SW 1271 (cell line): ENCODE measurements at places on chromosomes 3 and 15.

GRCh38 chr15:42741710-42742109, 4.8 kb upstream of the CDAN1 start:
- no peak for DNase-seq

DNA sequence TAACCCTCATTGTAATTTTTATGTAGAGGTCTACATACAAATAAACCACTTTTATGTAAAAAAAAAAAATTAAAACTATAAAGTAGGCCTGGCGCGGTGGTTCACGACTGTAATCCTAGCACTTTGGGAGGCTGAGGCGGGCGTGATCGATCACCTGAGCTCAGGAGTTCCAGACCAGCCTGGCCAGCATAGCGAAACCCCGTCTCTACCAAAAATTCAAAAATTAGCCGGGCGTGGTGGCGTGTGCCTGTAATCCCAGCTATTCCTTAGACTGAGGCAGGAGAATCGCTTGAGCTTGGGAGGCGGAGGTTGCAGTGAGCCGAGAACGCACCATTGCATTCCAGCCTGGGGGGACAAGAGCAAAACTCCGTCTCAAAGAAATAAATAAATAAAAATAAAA, 766 bp upstream of the SLC12A6 start:
- no peak for DNase-seq

GRCh38 chr3:46542801-46543201, 23.3 kb downstream of the LRRC2 start:
- no peak for DNase-seq

DNA sequence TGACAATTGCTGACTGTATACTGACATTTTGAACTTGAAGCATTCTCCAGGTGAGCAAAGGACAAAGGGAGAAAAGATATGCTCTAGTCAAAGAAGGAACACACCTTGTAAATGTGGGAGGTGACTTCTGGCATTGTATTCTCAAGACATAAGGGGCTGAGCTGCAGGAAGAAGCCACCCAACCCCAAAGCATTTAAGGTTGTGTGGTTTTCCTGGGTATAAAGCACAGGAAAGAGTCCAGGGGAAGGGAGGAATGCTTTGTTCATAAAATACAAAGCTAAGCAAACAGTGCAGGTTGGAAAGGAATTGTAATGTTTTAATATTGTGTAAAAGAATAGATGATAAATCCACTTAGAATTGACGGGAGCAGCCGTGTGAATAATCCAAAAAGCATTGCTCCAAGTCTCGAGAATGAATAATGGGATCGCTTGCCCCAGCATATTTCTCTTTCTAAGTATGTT, 102.4 kb upstream of the LRIG1 start:
- DNase-seq, result no peak

DNA sequence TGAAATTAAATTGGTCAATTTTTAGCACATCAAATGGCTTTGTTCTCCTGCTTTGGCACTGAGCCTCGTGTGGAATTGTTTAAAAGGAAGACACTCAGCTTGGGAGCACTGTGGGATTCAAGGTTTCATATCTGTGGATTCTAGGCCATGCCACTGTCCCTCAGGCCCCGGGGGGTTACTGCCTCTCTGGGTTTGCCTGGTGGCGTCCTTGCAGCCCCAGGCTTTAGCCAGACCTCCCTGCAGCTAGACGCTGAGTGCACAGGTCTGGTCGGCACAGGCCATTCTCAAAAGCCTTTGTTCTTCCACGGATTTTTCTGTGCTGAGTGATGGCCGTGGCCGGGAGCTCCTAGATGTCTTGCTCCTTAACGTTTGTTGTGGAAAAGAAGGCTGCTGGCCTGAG, 76.2 kb downstream of the CACNA2D3 start:
- no peak for DNase-seq

DNA sequence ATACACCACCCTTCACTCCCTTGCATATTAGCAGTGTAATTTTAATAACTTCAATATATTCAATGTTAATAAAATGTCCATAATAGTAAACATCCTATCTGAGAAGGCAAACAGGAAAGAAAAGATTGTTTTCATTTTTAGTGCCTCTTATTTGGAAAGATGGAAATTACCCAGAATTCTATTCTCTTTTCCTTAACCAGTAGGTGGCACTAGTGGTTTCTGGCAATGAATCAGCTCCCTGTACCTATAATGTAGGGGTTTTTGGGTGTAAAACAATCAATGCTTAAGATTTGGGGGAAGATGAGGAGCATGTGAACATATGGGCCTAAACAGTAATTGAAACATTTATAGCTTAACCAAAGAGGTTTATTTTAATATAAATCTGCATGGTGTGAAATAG, 5.7 kb upstream of the SEMA6D start:
- DNase-seq, result no peak

- DNase-seq, result no peak
Measured at GRCh38 chr3:153903430-153903829, 217.8 kb upstream of the ARHGEF26 start.

DNA sequence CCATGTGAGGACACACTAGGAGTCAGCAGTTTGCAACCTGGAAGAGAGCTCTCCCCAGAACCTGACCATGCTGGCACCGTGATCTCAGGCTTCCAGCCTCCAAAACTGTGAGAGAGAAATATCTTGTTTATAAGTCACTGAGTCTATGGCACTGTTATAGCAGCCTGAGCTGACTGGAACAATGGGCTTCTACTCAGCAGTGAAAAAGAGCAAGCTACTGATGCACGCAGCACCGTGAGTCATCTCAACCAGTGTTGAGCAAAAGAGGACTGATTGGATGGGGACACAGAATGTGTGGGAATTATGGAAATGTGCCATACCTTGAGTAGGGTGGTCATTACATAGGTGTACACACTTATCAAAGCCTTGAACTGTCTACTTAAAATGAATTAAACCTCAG, 230.4 kb downstream of the PLCL2 start:
- no peak for DNase-seq

DNA sequence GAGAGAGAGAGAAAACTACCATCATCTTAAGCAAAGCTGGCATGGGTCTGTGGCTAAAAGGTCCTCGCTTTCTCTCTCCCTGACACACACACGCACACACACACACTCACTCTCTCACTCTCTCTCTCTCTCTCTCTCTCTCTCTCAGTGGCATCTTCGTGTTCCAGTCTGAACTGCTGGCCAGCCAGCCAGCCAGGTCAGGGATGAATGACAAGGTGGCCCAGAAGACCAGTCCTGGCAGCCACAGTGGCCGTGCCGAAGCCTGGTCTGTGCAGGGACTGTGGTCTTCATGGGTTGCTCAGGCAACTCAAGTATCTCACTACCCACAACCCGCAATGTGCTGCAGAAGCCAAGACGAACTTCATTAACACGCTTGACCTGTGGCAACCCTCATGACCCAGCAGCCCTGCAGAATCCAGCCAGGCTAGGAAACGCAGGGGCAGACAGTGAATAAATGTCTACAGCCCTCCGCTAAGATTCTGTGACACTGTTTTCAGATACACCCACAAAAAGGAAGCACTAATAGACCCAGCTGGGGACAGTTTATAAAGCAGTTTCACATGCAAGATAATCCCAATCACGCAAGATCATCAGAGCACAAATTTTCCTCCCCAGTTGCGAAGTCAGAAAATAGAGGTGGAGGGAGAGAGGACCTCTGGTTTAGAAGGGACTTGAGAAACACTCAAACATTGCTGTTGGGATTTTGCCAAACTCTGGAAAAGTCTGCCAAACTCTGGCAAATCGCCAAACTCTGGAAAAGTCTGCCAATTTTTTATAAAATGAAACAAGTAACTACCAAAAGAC, 66.4 kb downstream of the XXYLT1 start:
- DNase-seq, result no peak

DNA sequence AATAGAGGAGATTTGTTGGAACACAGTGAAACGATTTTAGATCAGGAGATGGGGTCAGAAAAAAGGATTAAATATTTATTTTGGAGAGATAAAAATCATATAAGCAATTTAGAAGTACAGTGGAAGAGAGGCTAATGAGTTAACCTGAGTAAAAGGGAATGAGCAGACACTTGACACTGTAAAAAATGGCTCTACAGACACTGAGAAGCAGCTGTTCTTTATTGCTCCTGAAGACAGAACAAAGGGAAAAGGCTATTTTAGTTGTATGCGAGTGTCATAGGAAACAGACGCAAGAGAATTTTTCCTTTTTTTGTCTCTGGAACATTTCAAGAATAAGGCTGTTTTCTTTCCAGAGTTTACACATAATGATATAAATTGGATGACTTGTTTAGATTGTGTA, 34.3 kb downstream of the ASTE1 start:
- no peak for DNase-seq

DNA sequence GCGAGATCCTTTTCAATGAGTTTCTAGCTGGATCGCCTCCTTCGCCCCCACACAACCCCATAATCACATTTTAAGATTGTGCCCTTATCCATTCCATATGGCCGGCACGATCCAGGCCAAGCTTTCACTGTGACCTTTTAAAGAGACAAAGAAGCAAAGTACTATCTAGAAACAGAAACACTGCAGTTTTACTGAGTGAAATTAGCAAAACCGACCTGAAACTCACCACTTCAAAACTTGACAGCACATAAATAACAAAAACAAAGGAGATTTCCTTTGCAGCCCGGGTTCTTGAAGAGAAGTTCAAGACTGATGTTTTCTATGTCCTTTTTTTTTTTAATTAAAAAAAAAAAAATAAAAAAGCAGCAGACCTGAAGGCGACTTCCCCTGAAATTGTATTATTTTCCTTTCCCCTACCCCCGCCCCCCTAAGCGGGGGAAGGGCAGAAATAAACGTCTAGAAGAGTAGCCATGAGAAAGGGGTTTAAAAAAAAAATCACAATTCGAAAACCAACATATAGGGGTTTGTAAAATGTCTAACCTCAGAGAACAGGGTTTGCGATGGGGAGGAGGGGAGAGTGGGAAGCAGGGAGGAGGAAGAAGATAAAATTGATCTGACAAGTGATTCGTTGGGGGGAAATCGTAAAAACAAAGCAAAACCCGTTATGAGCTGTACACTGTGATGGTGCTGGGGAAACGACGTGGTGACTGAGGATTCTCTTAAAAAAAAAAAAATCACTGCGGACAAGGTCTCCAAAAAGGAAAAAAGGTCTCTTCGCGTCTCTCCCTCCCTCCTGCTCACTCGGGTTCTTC, 1.5 kb downstream of the SATB1 start:
- no peak for DNase-seq

GRCh38 chr15:39235084-39235795, 345.6 kb upstream of the THBS1 start:
- DNase-seq, result no peak

DNA sequence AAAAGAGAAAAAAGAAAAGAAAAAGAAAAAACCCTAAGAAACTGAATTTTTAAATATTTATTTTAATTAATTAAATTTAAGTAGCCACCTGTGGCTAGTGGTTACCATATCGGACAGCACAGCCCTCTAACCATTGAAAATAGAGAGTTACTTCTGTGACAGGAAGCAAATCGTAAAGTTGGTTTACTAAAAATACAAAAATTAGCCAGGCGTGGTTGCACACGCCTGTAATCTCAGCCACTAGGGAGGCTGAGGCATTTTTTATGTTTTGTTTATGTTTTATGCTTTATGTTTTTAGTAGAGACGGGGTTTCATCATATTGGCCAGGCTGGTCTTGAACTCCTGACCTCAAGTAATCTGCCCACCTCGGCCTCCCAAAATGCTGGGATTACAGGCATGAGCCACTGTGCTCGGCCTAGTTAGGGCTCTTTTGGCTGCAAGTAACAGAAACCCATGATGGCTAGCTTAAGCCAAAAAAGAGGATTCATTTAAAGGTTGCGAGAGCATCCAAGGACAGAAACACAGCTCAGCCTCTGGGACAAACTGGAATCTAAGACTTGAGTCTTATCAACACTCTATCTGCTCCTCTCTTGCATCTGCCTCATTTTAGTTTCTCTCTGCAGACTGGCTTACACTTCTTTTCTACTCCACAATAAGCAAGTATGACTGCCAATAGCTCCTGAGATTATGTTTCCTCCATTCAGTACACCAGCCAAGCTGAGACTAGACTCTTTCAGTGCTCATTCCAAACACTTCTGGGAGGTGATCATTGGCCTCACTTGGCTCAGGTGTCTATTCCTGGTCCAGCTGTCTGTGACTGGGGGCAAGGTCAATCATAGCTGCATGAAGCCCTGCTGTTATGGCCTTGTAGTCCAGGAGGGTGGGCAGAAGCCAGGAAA, 6.8 kb upstream of the SKIL start:
- DNase-seq, result no peak
